ENCODE measurements at places on chromosomes 2 and 18.

DNA sequence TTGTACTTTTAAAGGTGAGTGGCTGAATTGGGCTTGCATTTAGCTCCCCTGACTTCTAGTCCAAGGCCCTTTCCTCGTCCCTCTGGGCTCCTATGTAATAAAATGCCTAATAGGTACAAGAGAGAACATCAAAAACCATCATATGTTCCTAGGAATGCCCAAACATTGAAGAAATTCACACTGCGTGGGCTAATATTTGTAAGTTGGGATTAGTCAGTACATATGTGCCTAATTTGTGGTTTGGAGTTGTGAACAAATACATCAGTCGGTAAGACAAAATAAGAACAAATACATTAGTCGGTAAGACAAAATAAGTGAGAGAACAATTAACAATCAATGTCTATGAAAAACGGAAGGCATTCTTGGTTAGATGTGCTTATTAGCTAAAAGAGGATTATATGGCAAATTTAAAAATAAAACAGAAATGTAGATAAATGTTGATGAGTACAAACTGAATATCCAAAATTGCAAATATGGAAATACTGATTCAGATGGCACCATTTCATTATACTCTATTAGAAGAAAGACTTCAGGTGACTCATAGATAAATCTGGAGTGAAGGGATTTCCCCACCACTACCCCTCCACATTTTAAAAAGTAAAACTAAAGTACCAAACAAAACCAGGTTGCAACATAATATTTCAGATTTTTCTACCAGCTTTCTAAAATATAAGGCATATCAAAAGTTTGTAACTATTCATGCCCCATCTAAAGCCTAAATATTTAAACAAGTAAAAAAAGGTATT is 325.4 kb downstream of the ZEB2 start:
- no peak for DNase-seq

DNA sequence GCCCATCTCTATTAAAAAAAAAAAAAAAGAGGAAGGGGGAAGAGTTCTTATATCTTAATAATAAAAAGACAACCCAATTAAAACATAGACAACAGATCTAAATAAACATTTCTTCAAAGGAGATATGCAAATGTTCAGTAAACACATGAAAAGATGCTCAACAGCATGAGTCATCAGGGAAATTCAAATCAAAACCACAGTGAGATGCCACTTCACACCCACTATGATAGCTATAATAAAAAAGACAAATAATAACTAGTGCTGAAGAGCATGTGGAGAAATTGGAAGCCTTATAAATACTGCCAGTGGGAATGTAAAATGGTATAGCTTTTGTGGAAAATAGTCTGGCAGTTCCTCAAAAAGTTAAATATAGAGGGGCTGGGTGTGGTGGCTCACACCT is 61.5 kb upstream of the CYP20A1 start:
- DNase-seq: no peak

GRCh38 chr2:108625186-108625827 is 91.0 kb downstream of the LIMS1 start:
- no peak for DNase-seq

DNA sequence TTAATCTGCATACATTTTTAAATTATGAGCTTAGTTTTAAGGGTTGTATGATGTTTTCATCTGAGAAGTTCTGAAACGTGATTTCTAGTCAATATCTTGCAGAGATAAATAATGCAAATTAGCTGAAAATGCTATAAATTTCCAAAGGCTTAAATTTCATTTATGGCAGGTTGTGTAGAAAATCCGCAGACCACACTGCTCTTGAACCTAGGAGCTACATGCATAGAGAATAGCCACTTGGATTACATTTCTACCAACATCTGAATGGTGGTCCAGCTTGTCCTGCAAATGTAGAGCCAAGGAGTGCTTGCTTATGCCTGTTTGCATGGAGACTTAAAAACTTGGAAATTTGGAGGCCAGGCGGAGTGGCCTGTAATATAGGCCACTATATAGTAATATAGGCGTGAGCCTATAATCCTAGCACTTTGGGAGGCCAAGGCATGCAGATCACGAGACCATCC is 6.8 kb downstream of the MAT2A start:
- no peak for DNase-seq

DNA sequence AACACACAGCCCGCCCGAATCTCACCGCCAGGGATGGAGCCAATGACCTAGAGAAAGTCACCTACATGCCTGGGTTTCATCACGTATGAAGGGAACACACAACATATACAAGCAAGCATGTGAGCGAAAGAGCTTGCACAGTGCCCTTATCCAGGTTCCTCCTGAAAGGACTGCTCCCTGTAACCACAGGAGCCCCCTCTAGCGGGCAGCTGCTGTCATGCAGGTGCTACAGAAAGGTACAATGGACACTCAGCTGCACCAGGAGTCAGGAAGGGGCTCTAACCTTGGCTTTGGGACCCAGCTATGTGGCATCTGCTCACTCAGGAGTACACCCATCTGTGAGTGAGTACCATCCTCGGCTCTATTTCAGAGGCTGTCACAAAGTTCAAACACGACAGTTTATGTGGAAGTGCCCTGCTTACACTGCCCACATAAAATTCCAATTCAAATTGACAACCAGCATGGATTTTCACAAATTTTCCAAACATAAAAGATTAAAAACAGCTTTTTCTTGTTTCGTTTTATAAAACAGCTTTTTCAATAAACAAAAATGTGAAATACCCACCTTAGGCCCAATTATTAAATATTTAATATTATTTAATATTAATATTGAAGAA is 3.5 kb downstream of the NDUFA10 start:
- peak; percentile 73 for DNase-seq

DNA sequence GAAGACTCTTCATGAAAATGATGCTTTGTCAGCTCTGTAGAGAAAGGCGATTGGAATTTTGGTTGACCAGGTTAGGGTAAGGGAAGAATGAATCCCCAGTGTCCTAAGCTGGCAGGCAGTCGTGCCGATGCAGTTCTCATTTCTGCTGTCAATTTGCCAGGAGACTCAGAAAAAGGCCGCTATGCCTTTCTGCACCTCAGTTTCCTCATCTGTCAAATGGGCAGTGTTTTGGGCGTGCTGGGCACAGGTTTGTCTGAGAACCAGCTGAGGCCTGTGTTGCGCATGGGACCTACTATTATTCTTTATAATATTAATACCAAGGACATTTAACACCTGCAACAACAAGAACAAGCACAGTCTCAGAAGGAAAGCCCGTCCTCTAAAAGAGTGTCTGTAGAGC is 50.3 kb downstream of the HPCAL1 start:
- no peak for DNase-seq

- no peak for DNase-seq
These were observed 73.9 kb downstream of the MAP4K4 start for GRCh38 chr2:101771227-101771902.

DNA sequence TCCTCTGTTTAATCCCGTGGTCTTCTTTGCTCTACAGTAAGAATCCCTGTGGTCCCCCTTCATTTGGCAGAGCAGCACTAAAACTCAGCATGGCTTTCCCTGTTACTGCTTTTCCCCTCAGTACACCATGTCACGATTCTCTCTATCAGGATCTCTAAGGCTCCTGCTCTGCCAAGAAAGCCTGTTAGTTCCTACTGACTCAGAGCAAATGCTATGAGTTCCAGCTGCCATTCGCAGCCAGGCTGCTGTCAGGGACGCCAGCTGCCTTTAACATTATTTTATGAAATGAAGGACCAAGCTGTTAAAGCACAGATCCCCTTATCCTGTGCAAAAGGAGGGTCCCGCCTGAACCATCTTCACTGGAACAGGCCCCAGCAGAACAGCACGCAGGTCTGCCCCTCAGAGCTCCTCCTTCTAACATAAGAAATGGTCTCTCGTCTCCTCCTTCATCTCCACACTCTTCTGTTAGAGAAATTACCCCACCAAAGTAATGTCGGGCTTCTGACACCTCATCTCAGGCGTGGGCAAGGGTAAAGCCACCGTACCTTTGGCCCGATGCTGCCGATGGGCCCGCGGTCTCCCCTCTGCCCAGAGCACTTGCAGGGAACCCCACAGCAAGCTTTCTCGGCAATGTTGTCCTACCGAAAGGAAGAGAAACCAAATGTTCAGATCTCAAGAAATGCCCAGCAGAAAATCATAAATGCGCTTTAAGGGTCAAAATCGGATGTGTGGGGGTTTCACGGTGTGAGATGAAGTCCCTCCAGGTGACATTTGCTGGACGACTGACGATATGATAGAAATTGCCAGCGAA is 52.6 kb downstream of the COL6A3 start:
- DNase-seq: no peak
